ENCODE measurements at places on chromosomes 3 and 15. TPM values are rescaled to one million over a fixed set of nuclear protein-coding genes. Genes with fewer than 3 reads are reported as not detected.

PHLDB2 gene
- 28.3 TPM for total RNA-seq

ARGFX gene
- not detected for total RNA-seq

PLXNB1 gene
- 95.9 TPM for total RNA-seq

SLCO2A1 gene
- total RNA-seq = 20.2 TPM

CCR9 gene
- 3.1 TPM for total RNA-seq

SLC12A8 gene
- 1.7 TPM for total RNA-seq

SNTN gene
- total RNA-seq = not detected

ULK4 gene
- total RNA-seq = 12.5 TPM

DNAJB8 gene
- total RNA-seq = not detected

TRIM59 gene
- total RNA-seq = 19.5 TPM

PLS1 gene
- total RNA-seq = 3.0 TPM

TEX55 gene
- not detected for total RNA-seq

HES1 gene
- total RNA-seq = 40.1 TPM

BCL2A1 gene
- 43.6 TPM for total RNA-seq

- no peak for DNase-seq
These were observed 22.3 kb upstream of the SMCO1 start for GRCh38 chr3:196537319-196537984.

- no peak for DNase-seq
These were observed 13.0 kb downstream of the SV2B start for GRCh38 chr15:91113030-91113429.

DNA sequence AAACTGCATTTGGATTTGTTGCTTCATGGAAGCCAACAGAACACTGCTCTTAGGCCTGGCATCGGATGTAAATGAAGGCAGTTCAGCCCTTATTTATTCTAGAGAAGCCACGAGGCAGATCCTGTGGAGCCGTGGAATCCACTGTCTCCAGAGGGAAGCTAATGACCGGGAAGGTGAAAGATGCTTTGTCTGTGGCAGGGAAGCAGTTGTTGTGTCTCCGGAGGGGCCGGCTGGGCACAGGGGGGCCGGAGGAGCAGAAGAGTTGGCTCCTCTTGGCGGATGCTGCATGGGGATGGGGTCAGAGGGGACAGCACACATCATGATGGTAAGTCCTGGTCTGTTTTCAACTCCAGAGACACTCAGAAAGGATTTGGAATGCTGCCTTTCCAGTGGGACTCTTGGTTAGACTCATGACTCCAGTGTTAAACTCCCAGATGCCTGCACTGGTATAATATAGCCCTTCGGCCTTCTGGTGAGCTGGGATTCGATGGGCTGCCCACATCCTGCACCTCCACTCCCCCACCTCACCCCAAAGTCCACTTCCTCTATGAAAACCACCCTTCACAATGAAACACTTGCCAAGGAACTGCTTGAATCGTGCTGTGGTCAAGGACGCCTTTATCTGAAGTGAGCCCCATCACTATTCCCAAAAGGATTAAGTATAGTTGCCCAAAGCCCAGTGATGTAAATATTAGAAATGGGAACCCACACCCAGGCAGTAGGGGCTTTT lies 33.6 kb downstream of the TPM1 start:
- DNase-seq = no peak

DNA sequence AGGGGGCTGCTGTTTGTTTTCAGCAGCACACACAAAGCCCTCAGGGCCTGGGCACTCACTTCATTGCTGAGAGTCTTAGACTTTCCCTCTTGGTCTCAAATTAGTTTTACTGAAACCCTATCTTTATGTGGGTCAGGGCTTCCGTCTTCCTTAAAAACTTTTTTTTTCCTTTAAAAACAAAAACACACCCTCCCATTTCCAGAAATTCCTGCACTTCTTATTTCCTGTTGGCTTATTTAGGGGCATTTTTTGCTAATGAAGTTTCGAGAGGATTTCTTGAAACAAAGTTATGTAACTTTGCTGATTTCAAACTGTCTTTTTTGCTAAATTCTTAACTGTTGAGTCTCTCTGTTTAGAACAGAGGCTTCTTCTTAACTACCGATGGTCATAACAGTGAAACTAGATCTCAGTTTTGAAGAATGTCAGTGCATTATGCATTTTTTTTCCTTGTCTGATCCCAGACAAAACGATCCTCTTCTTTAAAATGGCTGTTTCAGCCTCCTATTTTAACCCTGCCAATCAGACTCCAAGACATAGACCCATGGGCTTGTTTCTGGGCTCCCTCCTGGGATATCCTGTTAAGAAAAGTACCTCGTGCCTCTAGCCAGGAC lies 23.3 kb downstream of the ANAPC13 start:
- no peak for DNase-seq

DNA sequence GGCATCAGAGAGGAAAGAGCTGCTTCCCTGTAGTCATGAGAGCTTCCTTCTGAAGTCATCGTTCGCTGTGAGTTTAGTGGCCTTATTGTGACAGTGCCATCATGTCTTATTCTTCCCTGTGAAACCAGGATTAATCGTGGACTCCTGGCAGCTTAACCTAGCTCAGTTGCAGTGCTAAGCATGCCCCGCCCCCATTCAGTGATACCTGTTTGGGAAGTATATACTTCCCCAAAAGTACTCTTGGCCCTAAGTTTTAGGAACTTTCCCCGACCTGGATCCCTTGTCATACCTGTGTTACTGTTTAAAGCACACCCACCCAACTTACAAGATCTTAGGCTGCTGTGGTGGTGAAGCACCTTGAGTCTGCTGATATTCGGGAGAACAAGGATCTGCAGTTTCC lies 32.1 kb upstream of the TIMP4 start:
- no peak for DNase-seq

DNA sequence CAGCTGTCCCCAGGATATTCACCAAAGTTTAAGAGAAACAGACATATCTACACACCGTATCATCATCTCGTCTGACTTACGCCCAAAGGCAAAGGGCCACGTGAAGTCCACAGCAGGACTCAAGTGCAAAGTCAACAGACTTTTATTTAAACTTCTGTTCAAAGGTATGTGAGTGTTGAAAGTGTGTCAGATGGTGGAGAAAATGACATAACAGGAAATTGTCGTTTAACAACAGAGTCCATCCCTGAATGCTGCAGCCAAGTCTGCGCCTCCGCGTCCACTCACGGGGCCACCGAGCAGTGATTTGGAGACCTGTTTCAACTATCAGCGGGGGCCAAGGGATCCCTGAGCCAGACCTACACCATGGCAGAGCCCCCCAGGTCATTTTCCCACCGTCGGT lies 165.6 kb downstream of the XXYLT1 start:
- DNase-seq = peak; percentile 73

DNA sequence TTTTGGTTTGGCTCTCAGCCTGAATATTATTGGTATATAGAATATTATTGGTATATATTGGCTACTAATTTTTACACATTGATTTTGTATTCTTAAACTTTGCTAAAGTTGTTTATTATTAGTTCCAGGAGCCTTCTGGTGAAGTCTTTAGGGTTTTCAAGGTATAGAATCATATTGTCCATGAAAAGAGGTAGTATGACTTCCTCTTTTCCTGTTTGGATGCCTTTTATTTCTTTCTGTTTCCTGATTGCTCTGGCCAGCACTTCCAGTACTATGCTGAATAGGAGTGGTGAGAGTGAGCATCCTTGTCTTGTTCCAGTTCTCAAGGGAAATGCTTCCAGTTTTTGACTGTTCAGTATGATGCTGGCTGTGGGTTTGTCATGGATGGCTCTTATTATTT lies 107.3 kb upstream of the LIPC start:
- DNase-seq = no peak

DNA sequence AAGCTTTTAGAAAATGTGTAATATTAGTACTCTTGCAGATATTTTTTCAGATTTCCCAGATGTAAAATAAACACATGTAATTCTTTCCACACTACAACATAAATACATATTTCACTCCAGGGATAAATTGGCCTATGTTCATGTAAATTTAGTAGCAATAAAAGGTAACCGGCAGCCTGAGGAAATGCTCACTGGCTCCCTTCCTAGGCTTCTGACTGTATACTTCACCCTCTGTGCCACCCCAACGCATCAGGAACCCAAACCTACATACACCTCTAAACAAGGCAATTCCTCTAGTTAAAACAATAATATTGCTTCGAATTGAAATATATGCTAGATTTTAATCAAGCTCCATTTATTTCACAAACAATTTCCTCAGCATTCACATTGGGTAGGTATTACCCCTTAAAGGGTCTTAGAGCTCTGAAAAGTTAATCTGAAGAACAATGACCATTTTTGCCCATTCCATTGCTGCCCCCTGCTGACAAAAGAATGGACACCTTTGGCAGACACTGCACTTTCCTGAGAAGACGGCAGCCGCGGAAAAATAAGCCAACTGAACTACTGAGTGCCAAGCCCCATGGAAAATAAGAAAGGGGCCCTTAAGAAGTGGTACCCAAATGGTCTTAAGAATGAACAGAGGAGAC lies 212.5 kb downstream of the OSBPL10 start:
- DNase-seq = no peak

DNA sequence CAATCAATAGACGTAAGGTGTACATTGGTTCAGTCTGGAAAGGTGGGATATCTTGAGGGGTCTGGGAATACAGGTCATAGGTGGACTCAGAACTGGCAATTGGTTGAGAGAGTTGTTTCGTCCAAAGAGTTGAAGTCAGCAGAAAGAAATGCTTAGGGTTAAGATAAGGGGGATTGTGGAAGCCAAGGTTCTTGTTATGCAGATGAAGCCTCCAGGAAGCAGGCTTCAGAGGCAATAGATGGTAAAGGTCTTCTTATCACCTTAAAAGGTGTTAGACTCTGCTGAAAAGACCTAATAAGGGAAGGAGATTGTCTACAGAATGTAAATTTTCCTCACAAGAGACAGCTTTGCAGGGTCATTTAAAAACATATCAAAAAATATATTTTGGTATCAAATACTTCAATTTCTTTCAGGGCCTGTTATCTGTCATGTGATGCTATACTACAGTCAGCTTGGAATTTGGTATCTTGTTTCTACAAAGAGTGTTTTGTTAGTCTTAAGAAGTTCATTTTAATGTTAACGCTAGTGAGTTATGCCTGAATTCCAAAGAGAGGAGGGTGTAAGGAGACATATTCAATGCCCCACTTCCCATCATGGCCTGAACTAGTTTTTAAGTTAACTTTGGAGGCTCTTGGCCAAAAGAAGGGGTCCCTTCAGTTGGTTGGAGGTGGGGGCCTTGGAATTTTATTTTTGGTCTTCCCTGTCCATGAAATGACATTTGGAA lies 378.2 kb upstream of the ROBO2 start:
- DNase-seq = no peak

DNA sequence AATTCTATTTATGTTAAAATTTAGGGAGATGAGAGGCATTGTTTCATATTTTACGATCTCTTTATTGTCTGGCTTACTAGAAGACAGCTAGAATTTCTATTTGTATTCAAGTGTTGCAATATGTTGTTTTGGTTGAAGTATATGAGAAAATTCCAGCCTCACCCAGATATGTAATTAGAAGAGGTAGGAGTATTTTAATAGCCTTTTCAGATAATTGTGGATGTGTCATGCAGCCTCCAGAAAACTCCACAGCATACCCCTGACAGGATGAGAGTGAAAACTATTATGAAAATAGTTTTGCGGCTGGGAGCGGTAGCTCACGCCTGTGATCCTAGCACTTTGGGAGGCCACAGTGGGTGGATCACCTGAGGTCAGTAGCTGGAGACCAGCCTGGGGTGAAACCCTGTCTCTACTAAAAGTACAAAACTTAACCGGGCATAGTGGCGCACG lies 21.5 kb upstream of the USP3 start:
- no peak for DNase-seq

DNA sequence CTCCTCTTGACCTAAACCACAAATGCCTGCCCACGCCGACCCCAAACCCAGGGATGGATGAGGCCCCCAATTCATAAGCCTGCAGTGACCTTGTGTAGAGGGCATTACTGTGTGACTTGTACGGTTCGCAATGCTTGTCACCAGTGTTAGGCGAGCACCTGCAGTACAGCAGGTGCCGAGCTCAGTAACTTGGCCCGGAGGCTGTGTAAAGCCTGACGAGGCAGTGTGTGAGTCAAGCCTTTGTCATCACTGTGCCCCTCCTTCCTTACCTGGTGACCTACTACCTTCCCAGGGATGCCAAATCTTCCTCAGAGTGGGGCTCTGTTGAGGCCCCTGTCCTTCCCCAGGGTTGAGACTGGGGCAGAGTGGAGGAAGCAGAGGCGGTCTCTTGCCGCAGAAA lies 37.2 kb upstream of the TMEM115 start:
- no peak for DNase-seq

- no peak for DNase-seq
These were observed 880 bp downstream of the PPP4R2 start for GRCh38 chr3:72997421-72997961.

- DNase-seq = no peak
These were observed 222.4 kb downstream of the CACNA2D3 start for GRCh38 chr3:54344601-54345231.

- DNase-seq = no peak
These were observed 45.1 kb upstream of the PLXND1 start for GRCh38 chr3:129651435-129652202.

DNA sequence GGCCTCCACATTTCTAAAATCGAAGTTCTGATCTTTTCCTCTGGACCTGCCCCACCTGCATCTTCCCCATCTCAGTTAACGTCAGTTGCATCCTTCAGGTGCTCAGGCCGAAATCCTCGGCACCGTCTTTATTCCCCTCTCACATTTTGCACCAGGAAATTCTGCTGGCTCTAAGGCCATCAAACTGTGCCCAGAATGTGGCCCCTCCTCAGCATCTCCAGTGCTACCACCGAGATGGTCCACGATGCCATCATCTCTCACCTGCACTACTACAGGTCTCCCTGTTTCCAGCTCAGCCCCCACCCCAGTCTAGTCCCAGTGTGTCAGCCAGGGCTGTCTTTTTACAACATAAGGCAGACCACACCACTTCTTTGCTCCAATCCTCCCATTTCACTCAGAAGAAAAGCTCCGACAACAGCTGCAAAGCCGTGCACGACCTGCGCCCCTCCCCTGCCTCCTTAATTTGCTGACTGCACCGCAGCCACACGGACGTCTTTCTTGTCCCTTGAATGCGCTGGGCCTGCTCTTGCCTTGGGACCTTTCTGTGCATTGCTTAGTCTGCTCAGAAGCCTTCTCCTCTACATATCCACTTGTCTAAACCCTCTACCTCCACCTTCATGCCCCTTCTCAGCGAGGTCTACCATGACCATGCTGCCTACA lies 14.4 kb downstream of the MUC20 start:
- no peak for DNase-seq

DNA sequence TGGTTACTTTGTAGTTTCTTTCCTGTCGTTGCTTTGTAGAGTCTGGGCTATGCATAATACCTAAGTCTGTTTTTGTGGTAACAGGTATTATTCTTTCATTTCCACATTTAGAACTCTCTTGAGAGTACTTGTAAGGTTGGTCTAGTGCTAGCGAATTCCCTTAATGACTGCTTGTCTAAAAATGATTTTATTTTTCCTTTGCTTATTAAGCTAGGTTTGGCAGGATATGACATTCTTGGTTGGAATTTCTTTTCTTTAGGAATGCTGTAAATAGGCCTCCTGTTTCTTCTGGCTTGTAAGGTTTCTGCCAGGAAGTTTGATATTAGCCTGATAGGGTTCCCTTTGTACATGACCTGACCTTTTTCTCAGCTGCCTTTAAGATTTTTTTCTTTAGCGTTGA lies 70.1 kb upstream of the SGO1 start:
- no peak for DNase-seq

Measured in spleen (tissue), 13 donors.